Daoy (cell line): ENCODE measurements at places on chromosomes 2 and 18. TPM values are rescaled to one million over a fixed set of nuclear protein-coding genes. Genes with fewer than 3 reads are reported as not detected.

FBXO36 gene
- 3.0 and 6.2 TPM in 2 replicates for total RNA-seq

KLHL41 gene
- 0.15 and 0.51 TPM in 2 replicates for total RNA-seq

ACVR1C gene
- total RNA-seq, result 0.34 and 0.39 TPM in 2 replicates

REEP1 gene
- 4.1 TPM in 2 replicates for total RNA-seq

BOLL gene
- total RNA-seq, result not detected in 2 replicates

PREPL gene
- total RNA-seq, result 30.2 and 34.1 TPM in 2 replicates

FIGN gene
- total RNA-seq, result 0.57 and 5.8 TPM in 2 replicates

PLA2R1 gene
- total RNA-seq, result 0.68 and 1.4 TPM in 2 replicates

SETBP1 gene
- total RNA-seq, result 1.0 and 1.6 TPM in 2 replicates

FAM117B gene
- total RNA-seq, result 1.4 and 2.1 TPM in 2 replicates

CNGA3 gene
- total RNA-seq, result not detected in 2 replicates

LAMA1 gene
- 2.6 and 4.4 TPM in 2 replicates for total RNA-seq

SPHKAP gene
- total RNA-seq, result not detected in 2 replicates

LONRF2 gene
- 0.17 and 0.65 TPM in 2 replicates for total RNA-seq

HOXD13 gene
- total RNA-seq, result 20.7 and 21.5 TPM in 2 replicates

LRATD1 gene
- total RNA-seq, result not detected in 2 replicates

UPP2 gene
- total RNA-seq, result not detected in 2 replicates

CD226 gene
- total RNA-seq, result 0.48 and 0.91 TPM in 2 replicates

SPDYA gene
- total RNA-seq, result 0.68 and 0.86 TPM in 2 replicates

AQP12B gene
- not detected in 2 replicates for total RNA-seq

SERPINB2 gene
- 17.2 and 18.1 TPM in 2 replicates for total RNA-seq

IL1B gene
- 12.4 and 13.5 TPM in 2 replicates for total RNA-seq

COL4A4 gene
- total RNA-seq, result under 0.01 and 0.15 TPM in 2 replicates

RELCH gene
- total RNA-seq, result 14.5 and 27.1 TPM in 2 replicates

CD8B2 gene
- not detected in 2 replicates for total RNA-seq

SLC8A1 gene
- total RNA-seq, result 5.3 and 9.0 TPM in 2 replicates

POTEC gene
- 2.9 and 3.8 TPM in 2 replicates for total RNA-seq

CCDC85A gene
- total RNA-seq, result 0.74 and 1.3 TPM in 2 replicates

SLC66A2 gene
- total RNA-seq, result 7.6 and 11.3 TPM in 2 replicates

NDC80 gene
- total RNA-seq, result 48.9 and 56.7 TPM in 2 replicates

NPC1 gene
- 9.6 and 15.1 TPM in 2 replicates for total RNA-seq

IL1R1 gene
- total RNA-seq, result 1.1 and 3.2 TPM in 2 replicates

ITGAV gene
- total RNA-seq, result 118 and 128 TPM in 2 replicates

UGT1A8 gene
- total RNA-seq, result 15.1 and 15.4 TPM in 2 replicates

KIF5C gene
- total RNA-seq, result 3.2 and 5.1 TPM in 2 replicates

M1AP gene
- not detected in 2 replicates for total RNA-seq

FHOD3 gene
- total RNA-seq, result 16.3 and 17.8 TPM in 2 replicates

MAB21L4 gene
- not detected in 2 replicates for total RNA-seq

REG3G gene
- not detected in 2 replicates for total RNA-seq
